ENCODE measurements at places on chromosomes 1 and 21.

GRCh38 chr1:19066248-19066873 lies 109.9 kb upstream of the IFFO2 start:
- no peak for DNase-seq

DNA sequence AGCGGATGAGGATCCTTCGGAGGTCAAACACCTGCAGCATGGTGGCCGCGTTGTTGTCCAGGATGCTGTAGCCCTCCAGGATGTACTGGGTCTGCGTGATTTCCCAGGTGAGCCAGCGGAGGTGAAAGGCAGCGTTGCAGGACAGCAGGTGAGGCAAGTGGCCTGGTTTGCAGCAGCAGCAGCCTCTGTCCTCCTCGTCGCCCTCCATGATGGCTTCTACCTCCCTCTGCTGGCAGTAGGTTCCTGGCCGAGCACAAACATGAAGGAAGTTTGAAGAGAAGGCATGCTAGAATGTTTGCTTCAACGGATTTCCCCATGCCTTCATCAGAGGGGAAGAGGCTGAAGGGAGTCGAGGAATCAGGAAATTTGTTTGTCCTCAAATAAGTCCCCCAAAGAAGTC lies 74.7 kb downstream of the NTPCR start:
- no peak for DNase-seq

DNA sequence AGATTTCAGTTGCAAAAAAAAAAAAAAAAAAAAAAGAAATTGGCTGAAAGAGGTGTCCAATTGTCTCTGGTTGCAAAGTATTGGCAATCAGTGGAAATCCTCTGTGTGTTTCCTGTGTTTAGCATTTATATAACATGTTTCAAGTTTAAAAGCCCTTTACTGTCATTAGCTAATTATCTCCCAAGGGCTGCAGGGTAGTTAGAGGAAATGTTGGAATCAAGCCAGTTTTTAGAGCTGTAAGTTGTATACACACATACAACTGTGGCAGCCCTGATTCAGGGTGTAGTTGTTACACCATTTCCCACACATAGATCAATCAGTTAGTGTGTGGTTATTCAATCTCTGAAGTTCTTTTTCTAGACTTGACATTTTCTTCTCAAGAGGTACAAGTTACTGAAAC lies 8.9 kb upstream of the ZNF326 start:
- DNase-seq: no peak

GRCh38 chr1:63317817-63318152 lies 4.6 kb upstream of the FOXD3 start:
- DNase-seq: no peak

DNA sequence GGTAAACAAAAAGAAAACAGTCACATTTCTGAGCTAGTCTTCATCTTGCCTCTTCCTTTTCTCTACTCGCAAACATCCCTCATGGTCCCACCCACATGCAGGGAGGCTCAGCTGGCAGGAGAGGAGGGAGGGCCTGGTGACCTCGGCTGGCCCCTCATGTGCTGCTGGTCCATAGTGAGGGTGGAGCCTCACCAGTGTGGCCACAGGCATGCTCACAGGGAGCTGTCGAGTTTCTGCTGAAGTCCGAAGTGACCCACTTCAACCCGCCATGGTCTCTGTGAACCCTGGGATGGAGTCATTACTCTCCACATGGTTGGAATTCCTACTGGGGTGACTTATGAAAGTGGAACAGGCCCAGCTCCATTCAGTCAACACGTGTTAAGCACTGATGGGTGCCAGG lies 253.4 kb downstream of the RHOU start:
- no peak for DNase-seq

GRCh38 chr1:14292520-14292919 lies 306.0 kb upstream of the KAZN start:
- no peak for DNase-seq

GRCh38 chr1:111361761-111362160 lies 65.8 kb downstream of the OVGP1 start:
- DNase-seq: no peak

DNA sequence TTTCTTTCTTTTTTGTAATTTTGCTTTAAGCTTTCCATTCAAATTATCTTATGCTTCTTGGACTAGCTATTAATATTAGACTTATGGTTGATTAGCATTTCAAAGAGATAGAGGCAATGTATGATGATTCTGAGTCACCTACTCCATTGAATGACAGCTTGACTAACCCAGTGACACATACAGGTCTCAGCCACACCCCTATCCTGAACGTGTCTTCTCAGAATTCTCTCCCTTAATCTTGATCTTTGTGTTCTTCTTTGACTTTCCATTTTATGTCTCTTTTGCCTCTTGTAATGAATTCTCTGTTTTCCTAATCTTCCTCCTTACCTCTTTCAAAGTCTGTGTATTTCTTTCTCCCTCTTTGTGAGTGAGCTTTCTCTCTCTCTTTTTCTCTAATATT lies 241.1 kb downstream of the PDE4B start:
- no peak for DNase-seq

- DNase-seq: no peak
These were observed 38.3 kb downstream of the RNF115 start for GRCh38 chr1:145785547-145785946.

- no peak for DNase-seq
These were observed 152.5 kb downstream of the KCNH1 start for GRCh38 chr1:210981490-210981889.

GRCh38 chr1:20212685-20213331 lies 26.5 kb upstream of the PLA2G2C start:
- DNase-seq: no peak

DNA sequence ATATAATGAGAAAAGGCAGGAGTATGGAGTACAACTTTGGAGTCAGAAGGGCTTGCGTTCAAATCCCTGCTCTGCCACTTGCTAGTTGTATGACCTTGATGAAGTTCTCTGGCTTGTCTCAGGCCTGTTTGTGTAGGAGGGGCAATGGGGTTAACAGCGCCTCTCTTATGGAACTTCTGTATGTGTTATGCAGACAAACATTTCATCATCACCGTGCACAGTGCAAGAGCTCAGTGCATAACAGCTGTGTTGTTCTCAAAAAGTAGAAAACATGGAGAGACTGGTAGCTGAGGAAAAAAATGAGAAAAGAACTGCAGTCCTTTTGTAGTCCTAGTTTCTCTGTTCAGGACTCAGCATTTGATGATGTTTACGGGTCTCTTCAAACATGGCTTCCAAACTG lies 10.4 kb upstream of the ZNF648 start:
- no peak for DNase-seq

DNA sequence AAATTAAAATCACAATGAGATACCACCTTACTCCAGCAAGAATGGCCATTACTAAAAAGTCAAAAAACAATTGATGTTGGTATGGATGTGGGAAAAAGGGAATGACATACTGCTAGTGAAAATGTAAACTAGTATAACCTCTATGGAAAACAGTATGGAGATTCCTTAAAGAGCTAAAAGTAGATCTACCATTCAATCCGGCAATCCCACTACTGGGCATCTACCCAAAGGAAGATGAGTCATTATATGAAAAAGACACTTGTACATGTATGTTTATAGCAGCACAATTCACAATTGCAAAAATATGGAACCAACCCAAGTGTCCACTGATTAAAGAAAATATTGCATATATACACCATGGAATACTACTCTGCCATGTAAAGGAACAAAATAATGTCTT lies 37.2 kb downstream of the SUSD4 start:
- DNase-seq: no peak

GRCh38 chr1:7729761-7730160 lies 41.3 kb upstream of the VAMP3 start:
- DNase-seq: no peak

- no peak for DNase-seq
These were observed 175.8 kb upstream of the SPAG17 start for GRCh38 chr1:118360817-118361216.

DNA sequence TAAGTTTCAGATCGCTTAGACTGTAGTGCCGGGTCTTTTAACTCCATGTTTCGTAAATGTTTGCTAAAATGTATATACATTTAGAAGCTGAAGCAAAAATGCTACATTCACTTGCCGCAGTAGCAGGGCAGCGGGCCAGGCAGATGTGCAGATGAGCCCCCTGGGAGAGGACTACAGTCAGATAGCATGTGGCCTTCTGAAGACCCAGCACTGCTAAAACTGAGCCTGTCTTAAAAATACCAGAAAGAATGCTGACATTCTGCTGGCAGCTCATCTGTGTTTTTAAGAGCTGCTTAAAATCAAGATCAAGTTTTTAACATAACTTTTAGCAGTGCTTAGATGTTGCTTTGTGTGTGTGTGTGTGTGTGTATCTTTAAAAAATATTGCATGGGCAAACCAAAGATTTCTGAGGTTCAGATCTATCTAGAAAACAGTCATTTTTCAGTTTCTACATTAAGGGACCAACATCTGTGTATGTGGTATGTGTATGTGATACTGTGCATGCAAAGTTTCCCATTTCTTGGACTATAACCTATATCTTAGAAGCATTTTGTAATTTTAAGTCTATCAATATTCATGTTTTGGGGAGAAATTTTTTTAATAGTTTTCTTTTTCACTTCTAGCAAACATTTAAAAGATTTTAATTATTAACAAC lies 31.7 kb downstream of the CHRM3 start:
- no peak for DNase-seq

GRCh38 chr1:52439976-52440375 lies 35.6 kb downstream of the PRPF38A start:
- no peak for DNase-seq

DNA sequence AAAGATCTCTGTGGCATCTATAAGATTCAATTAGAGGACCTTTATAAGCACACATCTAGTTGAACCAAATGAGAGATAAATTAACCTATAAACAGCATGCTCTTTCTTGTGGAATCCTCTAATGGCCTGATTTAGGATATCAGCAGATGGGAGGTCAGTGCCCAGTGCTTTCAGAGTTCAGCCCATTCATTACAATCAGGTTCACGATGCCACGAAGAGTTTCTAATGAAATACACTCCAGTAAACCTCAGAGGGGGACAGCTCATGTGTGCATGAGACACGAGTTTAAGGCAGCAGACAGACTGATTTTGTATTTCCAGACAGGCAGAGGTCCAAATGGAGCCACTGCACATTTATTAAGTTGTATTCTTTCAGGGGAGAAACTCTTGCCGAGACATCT lies 544.4 kb upstream of the PKN2 start:
- no peak for DNase-seq

DNA sequence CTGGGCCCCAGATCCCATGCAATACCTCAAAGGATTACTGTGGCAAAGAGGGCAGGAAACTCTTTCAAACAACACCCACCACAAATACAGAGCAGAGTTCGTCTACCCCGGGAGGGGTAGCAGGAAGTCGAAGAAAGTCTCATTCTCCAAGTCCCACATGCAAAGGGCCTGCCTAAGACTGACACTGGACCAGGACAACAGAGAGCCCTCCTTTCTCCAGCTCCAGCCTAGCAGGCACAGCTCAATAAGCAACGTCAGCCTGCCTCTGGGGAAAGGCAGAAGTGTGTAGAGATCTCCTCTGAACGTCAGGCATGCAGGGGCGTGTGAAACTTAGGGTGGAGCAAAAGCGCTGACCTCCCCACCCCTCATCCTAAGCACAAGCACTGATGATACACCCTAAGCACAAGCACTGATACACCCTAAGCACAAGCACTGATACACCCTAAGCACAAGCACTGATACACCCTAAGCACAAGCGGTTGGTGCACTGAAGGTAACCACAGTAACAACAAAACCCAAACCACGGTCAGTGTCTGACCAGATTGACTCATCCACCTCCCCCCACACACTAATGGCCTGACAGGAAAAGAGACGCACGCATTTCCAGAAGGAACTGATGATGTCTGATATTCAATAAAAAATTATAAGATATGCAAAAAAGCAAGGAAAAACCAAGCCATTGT lies 1.3 kb downstream of the KRTAP12-3 start:
- no peak for DNase-seq

DNA sequence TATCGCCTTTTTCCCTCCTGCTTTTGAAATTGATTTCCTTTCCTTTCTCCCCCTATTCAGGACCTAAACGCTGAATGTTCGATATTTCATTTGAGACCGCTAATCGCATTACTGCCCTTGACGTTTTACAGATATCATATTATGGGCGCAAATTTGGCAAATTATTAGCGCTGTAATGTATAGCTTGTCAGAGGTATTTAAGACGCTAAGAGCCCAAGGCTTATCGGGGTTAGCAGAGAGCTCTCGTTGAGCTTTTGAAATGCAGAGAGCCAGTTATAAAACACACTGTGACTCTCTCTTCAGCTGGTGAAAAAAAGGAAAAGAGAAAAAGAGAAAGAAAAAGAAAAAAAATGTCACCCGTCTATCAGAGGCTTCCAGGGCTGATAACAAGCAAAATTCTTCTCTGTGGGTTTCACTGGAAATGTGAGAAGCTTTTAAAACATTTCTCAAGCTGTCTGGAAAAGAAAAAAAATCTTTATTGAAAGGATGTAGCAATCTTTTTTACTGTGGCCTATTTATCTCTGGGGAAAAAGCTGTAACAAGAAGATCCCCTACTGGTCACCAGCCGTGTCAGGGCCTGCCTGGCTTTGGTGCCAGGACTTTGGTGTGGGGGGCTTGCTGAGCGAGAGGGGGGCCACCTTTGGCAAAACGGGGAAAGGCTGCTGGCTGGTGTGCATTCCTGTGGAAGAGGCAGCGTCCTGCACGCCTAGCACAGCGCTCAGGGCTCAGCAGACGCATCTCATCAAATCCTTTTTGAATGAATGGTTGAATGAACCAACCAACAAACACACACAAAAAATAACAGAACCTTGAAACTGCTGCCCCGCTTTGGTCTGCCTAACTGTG lies 119.8 kb downstream of the RNF220 start:
- DNase-seq: no peak

DNA sequence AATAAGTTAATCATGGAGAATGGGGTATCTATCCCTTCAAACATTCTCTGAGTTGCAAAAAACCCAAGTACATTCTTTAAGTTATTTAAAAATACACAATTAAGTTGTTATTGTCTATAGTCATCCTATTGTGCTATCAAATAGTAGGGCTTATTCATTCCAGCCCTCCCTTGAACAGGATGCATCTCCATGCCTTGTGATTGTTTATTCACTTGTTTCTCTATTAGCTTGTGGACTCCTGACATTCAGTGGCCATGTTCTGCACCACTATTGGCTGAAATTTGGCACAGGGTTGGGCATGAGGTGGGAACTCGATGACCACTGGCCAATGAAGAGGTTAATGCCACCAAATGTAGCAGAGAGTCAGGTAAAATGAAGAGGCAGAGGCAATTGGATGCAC lies 272.8 kb downstream of the TNR start:
- no peak for DNase-seq

DNA sequence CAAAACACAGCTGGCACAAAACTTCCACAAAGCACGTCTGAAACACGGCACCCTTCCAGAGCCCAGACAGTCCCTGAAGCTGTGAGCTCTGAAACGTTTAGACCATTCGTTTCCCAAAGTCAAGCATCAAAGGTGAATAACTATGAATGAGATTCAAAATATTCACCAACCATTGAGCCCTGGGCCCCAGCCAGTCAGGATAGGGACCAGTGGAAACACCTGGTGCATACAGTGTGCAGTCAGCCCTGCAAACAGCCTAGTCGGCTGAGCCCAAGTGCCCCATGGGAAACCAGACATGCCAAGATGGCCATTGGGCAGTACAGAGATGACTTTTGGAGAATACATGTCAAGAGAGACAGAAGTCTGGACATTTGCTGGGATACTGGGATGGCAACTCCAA lies 90.4 kb upstream of the EDN2 start:
- DNase-seq: no peak

All from amygdala (tissue), 56 donors.